ENCODE measurements at places on chromosomes 13 and 19. TPM values are rescaled to one million over a fixed set of nuclear protein-coding genes. Genes with fewer than 3 reads are reported as not detected.

DNA sequence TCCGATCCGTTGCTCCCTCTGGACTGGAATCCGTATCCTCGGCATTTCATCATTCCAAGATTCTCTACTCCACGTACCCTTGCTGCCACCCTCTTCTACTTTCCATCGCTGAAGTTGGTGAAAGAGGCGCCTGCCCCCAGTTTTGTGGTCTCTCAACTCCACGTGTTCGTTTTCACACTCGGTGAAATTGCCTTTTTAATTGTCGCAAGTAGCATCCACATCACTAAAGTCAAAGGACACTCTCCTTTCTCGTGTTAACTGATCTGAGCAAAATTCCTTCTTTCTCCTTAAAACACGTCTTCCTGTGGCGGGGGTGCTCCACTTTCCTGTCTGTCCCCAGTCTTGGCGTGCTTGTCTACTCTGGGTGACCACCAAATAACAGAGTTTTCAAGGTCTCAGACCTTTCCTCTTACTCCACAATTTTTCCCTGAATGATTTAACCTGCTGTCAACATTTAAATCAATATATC lies 1.1 kb upstream of the TMTC4 start:
- DNase-seq, result no peak
- no peaks in the 10 kb centered on the region for H3K36me3 ChIP-seq
- H3K4me1 ChIP-seq, result no peaks in the 10 kb centered on the region
- H3K27ac ChIP-seq, result no peak overlapping the region
- peaks cover 2% of the 10 kb centered on the region for H3K27me3 ChIP-seq

DYRK1B gene
- 7.5 TPM for polyA plus RNA-seq

ZNF823 gene
- 3.4 TPM for polyA plus RNA-seq

GRCh38 chr13:113863524-113864272 lies at the start of gene GAS6:
GAS6 (minus strand) TSS chr13:113864076; CDS start chr13:113863920, 156 bp downstream.
- H3K4me1 ChIP-seq, result peaks cover 5% of the 10 kb centered on the region
- DNase-seq, result peak; percentile 51
- no peaks in the 10 kb centered on the region for H3K27me3 ChIP-seq

DNA sequence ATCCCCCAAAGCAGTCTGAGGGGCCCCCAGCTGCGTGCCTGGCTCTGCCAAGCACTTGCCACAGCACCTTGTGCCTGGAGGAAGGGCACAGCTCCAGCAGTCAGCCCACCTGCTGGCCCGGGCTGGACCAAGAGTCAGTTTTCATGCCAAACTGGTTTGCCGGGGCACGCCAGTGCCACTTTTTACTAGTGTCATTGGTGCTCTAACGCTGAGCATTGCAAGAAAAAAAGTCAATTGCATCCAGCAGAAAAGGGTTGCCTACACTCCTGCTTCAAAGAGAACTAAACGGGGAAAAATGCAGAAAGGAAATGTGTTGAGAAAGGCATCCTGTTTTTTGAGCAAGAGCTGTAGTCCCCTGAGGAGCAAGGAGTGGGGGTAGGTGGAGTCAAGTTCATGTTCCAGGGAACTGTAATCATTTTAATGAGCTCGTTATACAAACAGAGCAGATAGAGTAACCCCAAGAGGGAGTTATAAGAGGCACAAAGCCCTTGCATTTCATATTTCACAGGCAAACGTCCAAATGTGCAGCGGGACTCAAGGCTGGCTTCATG lies 68.4 kb downstream of the F2RL3 start:
- DNase-seq, result no peak
- H3K36me3 ChIP-seq, result no peaks in the 10 kb centered on the region
- H3K27me3 ChIP-seq, result no peaks in the 10 kb centered on the region
- H3K4me3 ChIP-seq, result no peak overlapping the region

CEACAM5 gene
- polyA plus RNA-seq, result not detected

BEST2 gene
- polyA plus RNA-seq, result not detected
